Myocyte (in vitro differentiated cells): ENCODE measurements at places on chromosomes 7 and 10. TPM values are rescaled to one million over a fixed set of nuclear protein-coding genes. Genes with fewer than 3 reads are reported as not detected.

JCAD gene
- total RNA-seq, result 13.2 and 16.4 TPM in 2 replicates

CHAT gene
- not detected in 2 replicates for total RNA-seq

DOCK1 gene
- 35.1 and 37.6 TPM in 2 replicates for total RNA-seq

CYP51A1 gene
- 75.6 and 124 TPM in 2 replicates for total RNA-seq

SLC18A3 gene
- total RNA-seq, result not detected in 2 replicates

ATG9B gene
- 0.11 and 0.21 TPM in 2 replicates for total RNA-seq

AKR1C2 gene
- 33.3 and 49.4 TPM in 2 replicates for total RNA-seq

GPR85 gene
- total RNA-seq, result 7.5 and 12.6 TPM in 2 replicates

ADCY1 gene
- 0.40 and 0.62 TPM in 2 replicates for total RNA-seq

C10orf90 gene
- 0.21 and 0.72 TPM in 2 replicates for total RNA-seq

FANK1 gene
- 1.4 and 2.5 TPM in 2 replicates for total RNA-seq

AOAH gene
- total RNA-seq, result not detected in 2 replicates

SEM1 gene
- 17.2 and 59.0 TPM in 2 replicates for total RNA-seq

CYP26C1 gene
- 0.10 TPM in 1 of 2 replicates, not detected in the other for total RNA-seq

SHTN1 gene
- total RNA-seq, result 3.2 and 3.6 TPM in 2 replicates

RET gene
- total RNA-seq, result 0.08 TPM in 1 of 2 replicates, not detected in the other

SLC25A40 gene
- 10.6 and 12.4 TPM in 2 replicates for total RNA-seq

POLR2J gene
- total RNA-seq, result 33.1 and 58.9 TPM in 2 replicates

LIPN gene
- total RNA-seq, result not detected in 2 replicates

MMD2 gene
- total RNA-seq, result not detected in 2 replicates

OR2A12 gene
- total RNA-seq, result not detected in 2 replicates

WDR91 gene
- 5.9 and 7.0 TPM in 2 replicates for total RNA-seq

GSTO2 gene
- total RNA-seq, result not detected in 2 replicates
